Head of caudate nucleus (tissue), 42 donors: ENCODE measurements at places on chromosomes 5 and 9.

DNA sequence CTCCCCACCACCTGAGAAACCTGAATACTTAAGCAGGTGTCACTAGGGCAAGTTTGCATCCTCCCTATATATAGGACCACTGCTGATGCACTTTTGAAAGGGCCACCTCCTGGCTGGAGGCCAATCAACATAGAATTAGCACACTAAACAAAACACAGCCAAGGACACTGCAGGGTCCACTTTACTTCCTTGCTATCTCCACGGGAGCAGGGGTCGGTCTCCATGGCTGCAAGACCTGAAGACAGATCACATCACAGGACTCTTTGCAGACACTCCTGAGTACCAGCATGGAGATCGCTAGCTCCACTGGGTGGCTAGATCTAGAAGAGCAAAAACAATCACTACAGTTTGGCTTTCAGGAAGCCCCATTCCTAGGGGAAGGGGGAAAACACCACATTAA is 72.3 kb downstream of the C9orf153 start:
- DNase-seq = no peak

- DNase-seq = no peak
Observed at GRCh38 chr9:85416715-85417114, 325.0 kb downstream of the AGTPBP1 start.

DNA sequence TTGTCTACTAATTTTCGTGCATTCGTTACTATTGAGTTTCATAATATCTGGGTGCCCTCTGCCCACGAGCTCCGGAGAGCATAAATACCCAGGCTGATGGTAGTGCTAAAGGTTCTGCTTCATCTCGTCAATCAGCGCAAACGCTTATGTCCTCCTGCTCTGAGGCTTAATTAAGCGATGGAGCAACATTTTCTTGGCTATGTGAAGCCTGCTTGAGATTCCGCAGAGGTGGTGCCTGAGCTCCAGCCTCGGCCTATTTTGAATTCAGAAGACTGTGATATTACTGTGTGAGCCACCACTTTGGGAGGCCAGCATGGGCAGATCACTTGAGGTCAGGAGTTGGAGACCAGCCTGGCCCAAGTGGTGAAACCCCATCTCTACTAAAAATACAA is 44.8 kb downstream of the ANXA2R start:
- no peak for DNase-seq

DNA sequence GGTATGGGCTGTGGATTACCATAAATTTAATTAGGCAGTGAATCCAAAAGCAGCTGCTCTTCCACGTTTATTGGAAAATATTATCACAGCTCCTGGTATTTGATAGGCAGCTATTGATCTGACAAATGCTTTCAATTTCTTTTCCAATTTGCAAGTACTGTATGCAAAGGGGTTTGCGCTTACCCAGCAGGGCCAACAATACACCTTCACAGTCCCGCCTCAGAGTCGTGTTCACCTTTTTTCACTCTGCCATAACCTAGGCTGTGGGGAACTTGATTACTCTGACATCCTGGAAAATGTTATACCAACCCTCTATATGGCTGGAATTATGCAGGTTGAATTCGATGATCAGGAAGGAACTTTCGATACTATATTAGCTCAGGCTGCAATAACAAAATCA is 32.3 kb upstream of the TENT4A start:
- DNase-seq = no peak

GRCh38 chr9:127089631-127090081 is 32.8 kb downstream of the ANGPTL2 start:
- no peak for DNase-seq

DNA sequence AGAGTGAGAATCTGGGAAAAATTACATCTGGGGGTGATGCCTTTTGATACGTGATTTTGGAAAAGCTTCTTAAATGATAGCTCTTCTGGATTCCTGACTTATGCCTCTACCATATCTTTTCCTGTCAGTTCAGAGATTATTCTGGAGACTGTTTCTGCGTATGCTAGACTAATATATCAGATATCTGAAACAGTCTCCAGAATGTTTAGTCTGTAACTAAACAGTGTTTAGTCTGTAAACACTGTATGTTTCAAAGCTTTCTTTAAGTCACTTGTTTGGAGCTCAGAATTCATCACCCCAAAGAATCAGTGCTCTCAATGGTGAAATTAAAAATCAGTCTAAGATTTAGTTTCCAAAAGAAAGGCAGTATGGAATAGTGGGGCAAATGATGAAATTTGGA is 19.7 kb downstream of the C9orf85 start:
- no peak for DNase-seq

DNA sequence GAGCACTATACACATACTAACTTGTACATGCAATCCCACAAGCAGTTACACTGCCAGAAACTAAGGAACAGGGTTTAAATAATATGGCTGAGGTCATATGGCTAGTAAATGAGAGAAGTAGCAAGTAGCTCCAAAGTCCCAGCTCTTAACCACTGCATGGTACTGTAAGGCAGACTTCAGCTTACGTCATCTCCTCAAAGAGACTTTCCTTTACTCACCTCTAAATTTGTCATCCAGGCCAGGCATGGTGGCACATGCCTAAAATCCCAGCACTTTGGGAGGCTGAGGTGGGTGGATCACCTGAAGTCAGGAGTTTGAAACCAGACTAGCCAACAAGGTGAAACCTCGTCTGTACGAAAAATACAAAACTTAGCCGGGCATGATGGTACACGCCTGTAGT is 20.4 kb upstream of the SELENOP start:
- DNase-seq = no peak

DNA sequence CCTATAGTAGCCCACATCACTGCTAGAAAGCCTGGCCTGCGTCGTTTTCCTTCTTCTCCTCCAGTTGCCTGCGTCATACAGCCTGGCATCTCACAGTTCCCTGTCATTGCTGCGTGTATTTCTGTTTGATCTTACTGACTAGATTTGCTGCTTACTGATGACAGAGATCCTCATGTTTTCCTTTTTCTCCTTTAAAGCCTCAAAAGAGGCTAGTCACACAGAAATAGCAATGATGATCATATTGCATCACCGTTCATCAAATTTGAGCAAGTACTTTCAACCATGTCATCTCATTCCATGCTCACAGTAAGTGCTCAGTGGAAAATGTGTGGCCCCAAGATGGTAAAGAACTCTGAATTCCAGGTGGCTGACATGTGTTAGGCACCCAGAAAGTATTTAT is 76.8 kb downstream of the MVB12B start:
- DNase-seq = no peak

DNA sequence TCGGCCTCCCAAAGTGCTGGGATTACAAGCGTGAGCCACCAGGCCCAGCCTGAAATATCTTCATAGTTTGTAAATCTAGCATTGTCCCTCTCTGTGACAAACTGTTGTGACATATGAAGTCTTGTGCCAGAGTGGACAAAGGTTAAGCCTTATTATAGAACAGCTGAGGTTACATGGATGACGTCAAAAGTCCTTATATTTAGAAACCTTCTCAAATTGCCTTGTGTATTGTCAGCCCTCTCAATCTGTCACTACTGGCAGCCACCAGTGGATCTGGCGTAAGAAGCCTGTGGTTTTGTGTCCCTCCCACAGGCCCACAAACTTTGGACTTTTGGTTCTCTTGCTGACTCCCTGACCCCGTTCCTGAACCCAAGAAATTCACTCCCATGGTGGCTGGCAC is 79.4 kb upstream of the CCDC112 start:
- DNase-seq = no peak

DNA sequence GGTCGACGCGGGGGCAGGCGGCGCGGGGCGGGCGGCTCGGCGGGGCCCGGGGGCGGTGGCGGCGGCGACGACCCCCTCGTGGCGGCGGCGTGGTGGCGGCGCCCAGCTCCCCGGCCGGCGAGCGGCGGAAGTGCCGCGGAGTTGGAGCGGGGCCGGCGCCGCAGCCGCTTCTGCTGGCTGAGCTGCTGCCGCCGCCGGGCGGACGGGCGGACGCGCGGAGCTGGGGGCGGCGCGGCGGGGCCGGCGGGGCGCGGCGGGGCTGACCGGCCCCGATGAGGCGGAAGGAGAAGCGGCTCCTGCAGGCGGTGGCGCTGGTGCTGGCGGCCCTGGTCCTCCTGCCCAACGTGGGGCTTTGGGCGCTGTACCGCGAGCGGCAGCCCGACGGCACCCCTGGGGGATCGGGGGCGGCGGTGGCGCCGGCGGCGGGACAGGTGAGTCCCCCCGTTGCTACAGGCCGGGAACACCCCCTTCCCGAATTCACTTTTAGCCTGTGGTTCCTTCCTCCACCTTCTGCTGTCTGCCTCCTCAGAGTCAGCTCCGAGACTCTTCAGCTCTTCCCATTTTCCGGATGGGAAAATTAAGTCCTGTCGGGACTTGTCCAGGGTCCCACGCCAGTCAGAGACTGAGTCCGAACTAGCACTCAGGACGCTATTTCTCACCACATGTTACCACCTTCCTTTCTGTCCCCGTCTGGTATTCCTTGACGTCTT is at the start of gene GALNT10:
Gene GALNT10 (plus strand): TSS at position 139 of the 710 bp plus-strand sequence. CDS start 134 bp downstream, at position 273.
- DNase-seq = peak; percentile 61

GRCh38 chr9:127885508-127886281 is 8.2 kb upstream of the AK1 start:
- DNase-seq = no peak

DNA sequence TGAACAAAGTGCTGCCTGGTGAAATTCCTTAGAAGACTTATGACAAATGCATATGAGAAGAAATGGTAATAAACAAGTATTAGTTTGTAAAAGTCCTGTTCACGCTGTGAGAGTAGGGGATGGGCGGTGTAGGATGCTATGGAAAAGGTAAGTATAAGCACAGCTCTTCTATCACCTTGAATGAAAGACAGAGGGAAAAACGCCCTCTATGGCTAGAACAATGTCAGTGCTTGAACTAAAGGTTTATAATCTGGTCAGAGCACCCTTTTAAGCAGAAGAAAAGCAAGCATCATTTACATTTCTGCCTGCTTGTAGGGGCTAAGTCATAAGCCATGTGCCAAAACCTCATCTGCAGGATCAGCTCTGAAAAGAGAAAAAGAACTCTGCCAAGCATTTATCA is 115.2 kb downstream of the LHFPL2 start:
- DNase-seq = no peak

DNA sequence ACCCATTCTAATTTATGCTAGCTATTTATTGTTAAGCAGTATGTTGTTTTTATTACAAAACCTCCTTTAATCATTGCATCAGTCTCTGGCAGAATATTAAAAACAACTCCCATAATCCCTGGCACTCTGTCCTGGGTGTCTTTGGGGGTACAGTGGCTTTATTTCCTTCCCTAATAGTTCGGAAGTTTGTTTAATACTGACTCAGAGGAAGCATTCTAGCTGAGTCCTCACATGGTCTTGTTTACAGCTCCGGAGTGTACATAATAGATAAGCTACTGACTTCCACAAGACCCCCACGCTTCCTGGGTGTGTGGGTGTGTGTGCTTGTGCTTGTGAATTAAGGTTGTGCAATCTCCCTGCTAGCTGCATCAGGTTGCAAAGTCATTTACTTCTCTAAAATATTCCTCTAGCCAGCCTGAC is 149.8 kb upstream of the CDKN2B start:
- DNase-seq = peak; percentile 22

- DNase-seq = no peak
Observed at GRCh38 chr5:33999978-34000377, 7.9 kb downstream of the AMACR start.

DNA sequence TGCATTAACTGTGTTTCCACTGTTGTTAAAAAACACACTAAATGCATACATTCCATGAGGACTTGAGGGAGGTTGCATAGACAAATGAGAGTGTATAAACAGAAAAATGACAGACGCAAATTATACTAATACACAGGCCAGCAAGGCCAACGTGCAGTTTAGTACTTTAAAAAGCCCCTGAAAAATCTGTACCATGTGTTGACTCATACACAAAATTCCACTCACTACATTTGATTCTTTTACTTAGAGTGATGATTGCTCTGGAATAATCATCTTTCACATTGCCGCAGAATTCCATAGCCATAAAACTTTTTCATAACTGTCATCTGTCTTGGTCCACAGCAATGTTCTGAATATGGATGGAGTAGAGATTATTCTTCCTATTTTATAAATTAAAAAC is 215.7 kb downstream of the FAM114A2 start:
- no peak for DNase-seq

GRCh38 chr5:22250528-22250927 is 602.6 kb downstream of the CDH12 start:
- no peak for DNase-seq
